Bladder microvascular endothelial cell (primary cell): ENCODE measurements at places on chromosomes 2 and 18. TPM values are rescaled to one million over a fixed set of nuclear protein-coding genes. Genes with fewer than 3 reads are reported as not detected.

The SKA1 gene
- total RNA-seq, result 5.6 and 10.7 TPM in 2 replicates

The ZNF516 gene
- total RNA-seq, result 6.3 and 12.0 TPM in 2 replicates

The POTEI gene
- total RNA-seq, result 0.16 and 0.63 TPM in 2 replicates

The MATN3 gene
- total RNA-seq, result 1.0 and 1.9 TPM in 2 replicates
